Cerebellum (tissue), 4 donors: ENCODE measurements at places on chromosomes 4 and X.

- no peak for DNase-seq
These were observed 16.9 kb upstream of the TSR2 start for GRCh38 chrX:54423161-54423888.

- no peak for DNase-seq
These were observed 133.7 kb downstream of the AMELX start for GRCh38 chrX:11426712-11427452.

DNA sequence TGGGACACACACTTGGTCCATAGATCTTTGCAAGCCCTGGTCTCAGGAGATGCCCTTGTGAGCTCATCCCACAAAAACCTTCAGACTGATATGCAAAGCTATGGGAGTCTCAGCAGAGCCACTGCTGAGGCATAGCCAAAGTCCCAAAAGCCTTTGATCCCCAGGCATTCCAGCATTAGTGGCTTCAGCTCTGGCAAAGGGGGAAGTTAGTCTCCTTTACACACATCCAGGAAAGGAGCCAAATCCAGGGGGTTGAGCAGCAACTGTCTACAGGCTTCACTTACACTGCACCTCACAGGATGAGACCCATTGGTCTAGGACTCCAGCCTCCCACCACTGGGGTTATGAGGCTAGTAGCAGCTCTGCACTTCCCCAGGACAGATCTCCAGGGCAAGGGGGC, 14.0 kb downstream of the PF4 start:
- no peak for DNase-seq

- no peak for DNase-seq
These were observed 29.8 kb downstream of the PAGE2 start for GRCh38 chrX:55118574-55118973.
